Kasumi-1 (cell line): ENCODE measurements at places on chromosomes 7 and 10.
A peak's percentile ranks its signal among the peaks of the same experiment; 100 is the strongest.

GRCh38 chr10:4701016-4701415 lies 125.0 kb upstream of the AKR1E2 start:
- DNase-seq, result no peak

- DNase-seq, result no peak
Observed at GRCh38 chr10:32911285-32912016, 46.6 kb downstream of the ITGB1 start.

- no peak for DNase-seq
Observed at GRCh38 chr7:5690931-5691473, 90.5 kb downstream of the RNF216 start.

DNA sequence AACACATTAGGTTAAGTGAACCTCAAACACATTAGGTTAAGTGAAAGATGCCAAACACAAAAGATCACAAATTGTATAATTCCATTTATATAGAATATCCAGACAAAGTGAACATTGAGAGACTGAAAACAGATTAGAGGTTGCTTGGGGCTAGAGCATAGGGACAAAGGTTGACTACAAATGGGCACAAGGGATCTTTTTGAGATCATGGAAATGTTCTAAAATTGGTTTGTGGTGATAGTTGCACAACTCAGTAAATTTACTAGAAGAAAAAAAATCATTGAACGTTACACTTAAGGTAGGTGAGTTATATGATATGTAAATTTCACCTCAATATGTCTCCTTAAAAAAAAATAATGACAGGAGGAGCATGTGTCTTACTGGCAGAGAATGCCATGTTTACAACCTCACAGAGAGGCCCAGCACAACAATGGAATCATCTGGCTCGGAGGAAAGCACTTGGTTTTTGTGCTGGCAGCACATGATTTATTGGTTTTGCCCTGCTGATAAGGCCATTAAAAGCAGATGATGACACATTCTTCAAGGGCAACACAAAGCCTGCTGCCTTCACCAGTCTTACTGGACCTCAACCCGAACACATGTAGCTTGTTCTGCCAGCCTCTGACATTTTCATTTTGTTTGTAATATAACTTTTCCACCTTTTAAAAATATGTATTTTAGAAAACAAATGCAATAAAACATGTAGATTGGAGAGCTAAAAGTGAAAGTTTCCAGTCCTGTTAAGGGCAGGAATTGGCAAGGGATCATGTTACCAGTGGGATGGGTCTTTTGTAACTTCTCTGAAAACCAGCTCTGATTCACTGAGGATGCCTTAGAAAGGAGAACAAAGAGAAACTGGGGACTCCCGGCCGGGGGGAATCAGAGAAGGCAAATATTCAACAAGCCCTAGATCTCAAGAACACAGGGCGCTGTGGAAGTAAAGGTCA lies 11.9 kb upstream of the LMOD2 start:
- DNase-seq, result peak; percentile 30

- peak; percentile 93 for DNase-seq
Observed at GRCh38 chr10:63166742-63167258, 33.7 kb downstream of the NRBF2 start.

DNA sequence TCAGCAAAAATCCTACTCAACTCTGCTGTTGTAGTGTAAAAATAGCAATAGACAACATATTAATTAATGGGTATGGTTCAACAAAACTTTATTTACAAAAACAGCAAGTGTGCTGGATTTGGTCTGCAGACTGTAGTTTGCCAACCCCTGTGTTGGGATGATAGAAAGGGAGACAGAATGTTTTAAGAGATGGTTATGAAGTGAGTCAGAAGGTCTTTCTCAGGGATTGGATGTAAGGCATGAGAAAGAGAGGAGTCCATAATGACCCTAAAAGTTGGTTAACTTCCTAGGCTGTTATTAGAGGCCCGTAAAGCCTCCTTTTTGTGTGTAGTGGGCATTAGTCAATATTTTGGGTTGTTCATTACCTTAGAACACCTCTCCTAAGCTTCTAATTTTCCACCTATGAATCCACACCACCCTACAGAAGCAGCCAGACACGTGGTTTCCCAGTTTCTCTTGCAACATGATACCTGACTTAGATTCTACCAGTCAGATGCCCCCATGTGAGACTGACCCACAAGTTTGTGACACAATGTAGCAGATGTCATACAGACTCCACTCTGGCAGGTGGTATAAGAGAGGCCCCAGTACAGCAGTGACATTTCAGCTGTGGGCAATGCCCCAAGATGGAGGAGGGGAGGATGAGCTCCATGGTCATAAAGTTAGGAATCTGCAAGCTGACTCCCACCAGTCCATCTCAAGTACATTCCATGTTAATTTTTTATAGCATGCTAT lies 1015.6 kb downstream of the KCNMA1 start:
- no peak for DNase-seq

DNA sequence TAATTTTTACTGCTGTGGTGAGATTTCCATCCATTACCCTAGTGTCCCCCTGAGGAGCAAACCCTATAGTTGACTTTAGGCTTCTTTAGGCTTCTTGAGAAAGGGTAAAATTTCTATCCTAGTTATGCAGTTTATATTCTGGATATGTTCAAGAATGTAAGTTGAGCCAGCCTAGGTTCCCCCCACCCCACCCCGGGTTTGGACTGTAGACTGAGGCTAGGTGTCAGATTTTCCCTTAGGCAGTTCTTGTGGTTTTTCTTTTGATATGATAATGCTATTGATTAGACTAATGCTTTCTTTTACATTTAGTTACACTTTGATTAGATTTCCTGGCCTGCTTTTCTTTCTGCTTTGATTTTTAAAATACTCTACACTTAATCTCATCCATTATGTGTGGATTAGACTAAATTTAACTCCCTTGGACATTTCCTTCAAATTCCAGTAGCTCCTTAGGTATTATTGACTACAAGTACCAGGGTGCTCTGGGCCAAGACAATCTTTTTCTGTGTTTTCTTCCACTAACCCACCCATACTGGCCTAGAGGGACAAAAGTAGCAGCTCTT lies 37.7 kb downstream of the NRF1 start:
- DNase-seq, result no peak

DNA sequence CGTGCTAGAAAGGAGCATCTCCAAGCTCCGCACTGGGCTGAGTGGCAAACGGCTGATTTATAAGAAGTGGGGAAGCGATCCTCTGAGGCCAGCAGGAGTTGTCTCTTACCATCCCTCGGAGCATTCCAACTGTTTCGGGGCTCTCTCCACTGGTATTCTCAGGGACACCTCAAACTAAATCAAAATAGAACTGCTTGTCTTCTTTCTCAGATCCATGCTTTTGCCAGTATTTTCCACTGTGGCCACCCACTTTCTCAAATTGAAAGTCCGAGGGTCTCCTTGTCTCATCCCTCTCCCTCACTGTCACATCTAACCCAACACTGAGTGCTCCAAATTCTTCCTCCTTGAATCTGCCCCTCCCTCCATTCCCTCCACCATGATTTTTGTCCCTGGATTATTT lies 83.2 kb upstream of the LEP start:
- DNase-seq, result no peak

GRCh38 chr7:84513061-84513460 lies 318.5 kb upstream of the SEMA3A start:
- DNase-seq, result no peak

- no peak for DNase-seq
Observed at GRCh38 chr10:92222603-92223262, 68.1 kb downstream of the CPEB3 start.

DNA sequence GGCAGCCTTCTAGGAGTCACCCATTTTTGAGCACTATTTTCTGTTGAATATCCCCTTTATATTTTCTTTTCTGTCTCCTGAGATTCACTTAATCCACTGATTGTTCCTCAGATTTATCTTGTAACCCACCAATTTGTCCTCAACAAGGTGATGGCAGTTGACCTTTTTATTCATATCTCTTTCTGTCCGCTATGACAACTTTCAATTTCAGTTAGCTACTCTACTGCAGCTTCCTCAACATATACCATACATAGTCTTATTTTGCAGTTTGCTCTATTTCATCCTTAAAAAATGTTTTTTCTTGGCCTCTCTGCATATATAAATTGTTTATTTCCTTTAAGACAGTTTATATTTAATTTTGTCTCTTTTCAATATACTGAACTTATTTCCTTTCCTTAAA lies 101.3 kb downstream of the THSD7A start:
- no peak for DNase-seq

DNA sequence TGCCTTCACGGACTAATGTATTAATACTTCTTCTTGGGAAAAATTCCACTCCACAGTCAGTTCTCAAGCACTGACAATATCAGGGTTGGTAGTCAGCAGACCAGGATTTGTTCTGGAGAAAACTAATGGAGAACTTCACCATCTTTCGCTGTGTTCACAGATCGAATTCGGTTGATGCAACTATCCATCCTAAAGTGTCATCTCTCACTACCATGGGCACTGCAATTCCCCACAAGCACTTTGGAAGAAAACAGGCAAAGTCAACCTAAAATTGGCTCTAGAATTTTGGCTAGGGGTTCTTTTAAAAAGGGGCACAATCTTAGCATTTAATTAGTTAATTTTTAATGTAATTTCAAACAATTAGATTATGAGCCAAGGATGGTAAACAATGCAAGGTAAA lies 164.4 kb downstream of the HGF start:
- no peak for DNase-seq

- no peak for DNase-seq
Observed at GRCh38 chr10:87053111-87053510, 33.0 kb downstream of the FAM25A start.

DNA sequence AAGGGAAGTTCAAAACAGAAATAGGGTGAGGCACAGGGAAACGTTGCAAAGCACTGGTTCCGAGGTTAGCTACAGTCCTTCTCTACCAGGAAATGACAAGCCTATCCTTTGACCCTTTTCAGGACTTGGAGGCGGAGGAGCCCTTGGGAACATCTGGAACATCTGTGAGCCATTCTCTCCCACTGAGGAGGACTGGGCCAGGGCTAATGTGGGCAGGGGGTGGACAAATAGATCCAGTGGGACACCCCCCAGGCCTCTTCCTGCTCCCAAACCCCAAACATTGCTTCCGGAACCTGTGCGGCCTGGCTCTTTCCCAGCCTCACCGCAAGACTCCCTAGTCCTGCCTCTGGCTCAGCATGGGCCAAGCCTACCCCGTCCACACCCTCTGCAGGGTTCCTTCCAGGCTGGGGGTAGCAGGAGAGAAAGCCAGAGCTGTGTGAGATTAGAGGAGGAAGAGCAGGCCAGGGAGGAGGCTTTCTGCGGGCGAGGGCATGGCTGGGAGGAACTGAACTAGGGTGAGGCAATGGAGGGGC lies 36.5 kb downstream of the GHRHR start:
- DNase-seq, result peak; percentile 76

- no peak for DNase-seq
Observed at GRCh38 chr7:96530786-96531185, 178.9 kb downstream of the SEM1 start.

DNA sequence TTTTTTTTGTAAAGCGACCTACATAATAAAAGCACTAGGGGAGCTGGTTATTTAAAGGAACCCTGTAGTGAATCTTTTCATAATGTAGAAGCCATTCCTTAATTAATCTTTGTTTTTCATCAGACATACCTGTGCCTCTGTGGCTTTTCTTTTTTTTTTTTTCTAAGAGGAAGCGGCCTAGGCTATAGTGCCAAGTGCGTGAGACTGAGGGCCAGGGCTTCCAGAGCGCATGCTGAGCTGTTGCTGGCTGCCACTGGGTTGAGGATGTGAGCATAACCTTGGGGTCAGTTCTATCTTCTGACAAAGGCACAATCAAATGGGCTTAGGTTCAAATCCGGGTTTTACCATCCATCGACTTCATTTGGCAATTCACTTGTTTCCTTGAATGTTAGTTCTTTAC lies 103.7 kb downstream of the NEUROD6 start:
- DNase-seq, result no peak

DNA sequence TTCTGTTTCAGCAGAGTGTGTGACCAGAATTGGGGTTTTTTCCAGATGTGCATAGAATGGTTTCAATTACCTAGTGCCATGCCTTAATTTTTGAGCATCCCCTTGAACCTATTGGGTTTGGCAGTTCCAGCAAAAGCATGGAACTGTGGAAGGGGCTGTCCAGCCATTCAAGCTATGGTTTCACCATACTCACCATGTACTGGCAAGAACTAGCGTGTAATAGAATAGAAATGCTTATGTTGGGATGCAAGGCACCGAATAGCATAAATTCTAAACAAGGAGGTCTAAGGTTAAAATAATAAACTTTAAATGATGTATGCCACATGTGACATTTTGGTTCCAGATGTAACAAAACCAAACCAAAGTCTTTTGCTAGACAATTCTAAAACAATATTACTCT lies 91.4 kb downstream of the MTERF1 start:
- no peak for DNase-seq

GRCh38 chr10:20858292-20859124 lies 38.6 kb downstream of the NEBL start:
- peak; percentile 91 for DNase-seq

GRCh38 chr7:117445206-117445605 lies 17.9 kb upstream of the ASZ1 start:
- DNase-seq, result no peak

DNA sequence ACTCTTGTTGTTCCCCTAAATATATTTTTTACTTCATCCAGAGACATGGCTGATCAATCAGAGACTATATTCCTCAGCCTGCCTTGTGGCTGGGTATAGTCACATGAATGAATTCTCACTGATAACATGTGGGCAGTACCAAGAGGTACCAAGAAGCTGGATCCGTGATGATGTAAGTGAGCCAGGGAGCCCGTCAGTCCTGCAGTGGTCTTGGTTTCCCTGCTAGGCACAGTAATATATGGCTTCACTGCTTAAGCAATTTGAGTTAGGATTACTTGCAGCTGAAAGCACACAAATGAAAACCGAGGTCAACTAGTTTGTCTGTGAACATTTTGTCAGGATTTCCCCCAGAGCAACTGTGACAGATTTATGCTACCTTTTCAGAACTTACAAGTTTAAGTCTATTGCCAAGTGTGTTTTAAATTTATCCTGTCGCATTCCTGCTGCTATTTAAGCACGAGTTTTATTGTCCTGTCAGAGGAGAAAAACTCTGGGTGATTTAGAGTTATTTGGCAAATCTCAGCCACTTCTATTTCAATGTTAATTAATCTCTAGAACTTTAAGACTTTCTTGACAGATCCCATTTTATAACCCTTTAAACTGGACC lies 381.8 kb downstream of the PHF14 start:
- no peak for DNase-seq
